HT-29 (cell line): ENCODE measurements at places on chromosomes 12 and 14. TPM values are rescaled to one million over a fixed set of nuclear protein-coding genes. Genes with fewer than 3 reads are reported as not detected.
A peak's percentile ranks its signal among the peaks of the same experiment; 100 is the strongest.

The KRT85 gene
- not detected in 2 replicates for total RNA-seq

The CDK2 gene
- total RNA-seq, result 46.8 and 49.4 TPM in 2 replicates

The PTHLH gene
- total RNA-seq, result 0.46 and 1.6 TPM in 2 replicates

The ALG10B gene
- 3.0 and 6.3 TPM in 2 replicates for total RNA-seq

The HOTAIR gene
- 5.6 and 6.8 TPM in 2 replicates for total RNA-seq

The BMAL2 gene
- 20.2 and 22.3 TPM in 2 replicates for total RNA-seq

The HOXC12 gene
- 0.05 TPM in 1 of 2 replicates, not detected in the other for total RNA-seq

DNA sequence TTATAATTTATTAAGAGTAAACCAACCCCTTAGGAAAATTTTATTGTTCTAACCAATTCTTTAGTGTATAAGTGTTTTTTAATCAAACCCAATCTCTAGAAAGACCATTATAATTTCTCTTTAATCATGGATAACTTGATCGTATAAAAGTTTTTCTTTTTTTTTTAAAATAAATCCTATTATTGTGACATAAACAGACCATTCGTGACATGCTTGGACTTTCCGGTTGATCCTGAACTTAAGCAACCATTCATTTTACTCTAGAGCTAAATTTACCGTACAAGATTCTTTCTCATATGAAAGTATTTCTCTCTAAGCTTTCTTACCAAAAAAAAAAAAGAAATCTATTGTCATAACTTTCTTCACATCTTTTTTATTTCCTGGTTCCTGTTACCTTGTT is 32.6 kb upstream of the SLC38A4 start:
- DNase-seq, result no peak

DNA sequence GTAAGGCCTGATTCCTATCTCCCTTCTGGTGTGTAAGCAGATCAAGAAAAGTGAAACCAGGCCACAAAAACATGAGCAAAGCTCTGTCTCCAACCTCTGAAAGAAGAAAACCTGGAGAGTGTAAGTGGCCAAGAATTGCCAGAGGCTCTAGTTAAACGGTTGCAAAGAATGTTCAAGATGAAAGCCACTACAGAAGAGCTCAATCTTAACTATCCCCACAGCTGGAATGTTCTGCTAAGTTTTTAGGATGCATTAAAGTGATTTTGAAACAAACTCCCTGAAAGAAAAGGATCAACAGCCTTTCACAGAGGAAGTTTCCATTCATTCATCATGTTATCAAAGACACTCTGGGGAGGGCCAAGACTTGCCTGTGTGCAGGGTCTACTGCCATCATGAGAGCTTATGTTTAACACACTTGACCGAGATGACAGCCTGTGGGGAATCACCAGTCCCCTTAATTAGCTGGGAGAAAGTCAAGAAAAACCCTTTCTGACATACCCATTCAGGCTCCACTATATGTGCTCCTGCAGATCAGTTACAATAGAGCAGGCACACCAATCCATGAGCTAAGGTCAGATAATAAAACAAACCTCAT is 128.0 kb upstream of the OVCH1 start:
- DNase-seq, result no peak

DNA sequence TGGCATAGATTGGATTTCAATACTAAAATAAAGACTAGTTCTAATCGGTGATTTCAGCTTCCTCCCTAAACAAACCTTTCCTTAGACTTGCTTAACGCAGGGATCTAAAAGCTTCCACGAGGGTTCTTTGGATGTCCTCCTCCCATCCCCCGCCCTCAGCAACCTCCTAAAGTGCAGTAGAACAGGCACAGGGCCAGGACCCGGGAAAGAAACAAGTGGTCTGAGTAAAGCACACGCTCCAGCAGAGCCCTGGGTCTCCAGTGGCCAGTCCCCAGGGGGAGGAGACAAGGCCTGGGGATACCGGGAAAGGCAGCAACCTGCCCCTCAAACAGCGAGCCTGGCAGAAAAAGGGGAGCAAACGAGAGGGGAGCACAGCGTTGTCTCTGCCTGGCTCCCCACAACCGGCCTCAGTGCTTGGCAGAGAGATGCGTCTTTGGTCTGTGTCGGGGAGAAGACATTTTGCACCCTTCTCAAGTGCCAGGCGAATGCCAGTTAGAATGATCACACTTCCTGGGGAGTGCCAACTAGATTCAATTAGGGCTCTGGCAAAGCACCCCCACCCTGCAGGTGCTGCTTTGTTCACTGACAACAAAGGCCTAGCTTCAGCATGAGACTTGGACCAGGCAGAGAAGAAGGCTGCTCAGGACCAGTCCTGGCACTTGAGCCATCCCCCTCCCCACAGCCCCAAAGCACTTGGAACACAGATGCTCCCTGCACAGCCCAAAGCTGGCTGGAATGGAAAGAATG is 17.1 kb upstream of the SLC6A12 start:
- no peak for DNase-seq

GRCh38 chr12:27790179-27790578 is 10.1 kb upstream of the MANSC4 start:
- no peak for DNase-seq

- DNase-seq, result no peak
These were observed 32.0 kb downstream of the PSEN1 start for GRCh38 chr14:73168274-73168673.

DNA sequence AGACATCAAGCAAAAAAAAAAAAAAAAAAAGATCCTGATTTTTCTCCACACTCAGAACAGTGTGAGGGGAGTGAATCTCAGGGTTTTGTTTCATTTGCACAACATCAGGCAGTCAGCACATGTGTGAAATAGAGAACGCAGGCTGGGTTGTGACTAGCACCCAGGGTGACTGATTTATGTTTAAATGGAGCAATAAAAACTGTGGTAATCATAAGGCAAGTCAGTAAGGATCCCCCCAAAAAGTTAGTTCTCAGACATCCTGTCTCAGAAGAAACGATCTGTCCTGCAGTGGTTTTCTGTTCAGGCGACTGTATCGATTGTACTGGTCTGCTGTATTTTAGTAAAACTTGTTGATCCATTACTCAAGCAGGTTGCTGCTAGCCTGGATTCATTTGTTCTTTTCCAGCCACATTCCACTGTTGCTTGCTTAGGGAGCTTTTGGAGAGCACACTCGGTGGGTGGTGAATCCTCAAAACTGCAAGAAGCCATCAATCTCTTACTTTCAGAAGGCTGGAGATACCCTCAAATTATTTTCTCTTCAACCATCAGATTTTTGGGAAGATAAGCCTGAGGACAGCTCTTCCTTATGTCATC is 107.1 kb downstream of the DACT1 start:
- no peak for DNase-seq

GRCh38 chr12:131833896-131834641 is 5.9 kb downstream of the MMP17 start:
- DNase-seq, result no peak

DNA sequence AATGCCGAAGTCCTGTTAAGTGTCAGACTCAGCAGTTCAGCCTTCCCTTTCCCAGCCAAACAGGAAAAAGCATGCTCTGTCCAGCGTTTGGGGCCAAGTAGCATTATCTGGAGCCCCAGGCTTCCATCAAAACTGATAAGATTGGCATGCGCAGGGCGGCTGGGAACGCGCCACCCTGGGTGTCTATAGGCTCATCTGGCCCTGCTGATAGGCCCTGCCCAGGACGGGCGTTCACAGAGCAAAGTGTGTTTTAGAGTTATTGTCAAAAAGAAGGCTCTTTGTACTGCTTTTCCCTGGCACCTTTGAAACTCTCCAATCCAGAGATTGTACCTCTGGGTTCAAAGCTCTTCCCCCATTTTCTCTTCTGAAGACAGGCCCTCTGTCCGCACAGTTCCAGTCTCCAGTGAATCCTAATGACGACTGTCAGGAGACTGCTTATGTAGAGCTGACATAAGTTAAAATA is at the start of gene ART4:
ART4 (minus strand) TSS at position 102 of the 463 bp plus-strand sequence. CDS start 413 bp downstream, outside the sequence.
- DNase-seq, result no peak

DNA sequence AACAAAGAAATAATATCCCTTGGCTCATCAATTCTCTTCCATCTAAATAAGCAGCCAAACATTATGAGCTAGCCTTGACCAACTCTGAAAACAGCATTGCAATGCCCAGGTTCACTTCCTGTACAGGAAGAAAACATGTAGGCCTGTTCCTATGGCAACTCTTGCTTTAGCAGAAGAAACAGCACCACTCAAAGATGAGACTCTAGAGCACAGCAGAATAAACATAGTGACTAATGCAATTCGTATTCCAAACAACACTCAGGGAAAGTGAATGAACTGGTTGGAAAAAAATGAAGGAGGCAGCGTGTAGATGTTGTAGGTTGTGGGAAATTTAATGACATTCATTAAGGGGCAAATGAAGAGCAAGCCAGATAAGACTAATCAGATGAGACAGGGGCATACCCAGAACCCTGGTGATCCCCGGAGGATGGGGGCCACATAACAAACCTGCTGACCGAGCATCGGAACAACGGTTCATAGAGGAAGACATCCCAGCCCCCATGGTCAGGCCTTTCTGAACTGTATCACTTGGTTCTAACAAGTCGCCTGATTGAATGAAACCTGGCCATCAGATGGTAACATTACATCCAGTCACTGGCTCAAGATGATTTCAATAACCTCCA is 9.0 kb downstream of the ARHGDIB start:
- peak; percentile 83 for DNase-seq
